ENCODE measurements at places on chromosomes 6 and 20.

GRCh38 chr20:37326666-37327065 lies 19.3 kb upstream of the SRC start:
- DNase-seq: no peak

DNA sequence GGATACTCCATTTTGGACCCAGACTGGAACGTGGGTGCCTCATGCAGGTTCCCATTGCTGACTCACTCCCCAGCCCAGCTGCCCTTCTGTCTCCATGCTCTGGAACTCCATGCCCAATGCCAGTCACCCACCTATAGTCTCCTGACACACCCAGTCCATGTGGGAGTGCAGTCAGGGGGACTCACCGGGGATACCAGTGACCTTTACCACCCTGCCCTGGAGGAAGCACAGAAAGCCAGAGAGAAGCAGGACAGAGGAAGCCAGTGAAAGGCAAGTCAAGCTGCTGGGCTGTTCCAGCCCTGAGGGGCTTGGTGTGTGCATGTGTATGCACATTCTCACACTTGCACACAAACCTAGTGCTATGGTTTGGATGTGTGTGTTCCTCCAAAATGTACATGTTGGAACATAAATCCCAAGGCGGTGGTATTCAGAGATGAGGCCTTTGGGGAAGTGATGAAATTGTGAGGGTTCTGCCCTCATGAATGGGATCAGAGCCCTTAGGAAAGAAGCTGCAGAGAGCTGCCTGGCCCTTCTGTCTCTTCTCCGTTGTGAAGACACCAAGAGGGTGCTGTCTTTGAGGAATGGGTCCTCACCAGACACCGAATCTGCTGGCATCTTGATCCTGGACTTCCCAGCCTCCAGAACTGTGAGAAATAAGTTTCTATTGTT lies 121.4 kb upstream of the MAFB start:
- no peak for DNase-seq

- DNase-seq: no peak
These were observed 81.6 kb downstream of the GMPR start for GRCh38 chr6:16319813-16320532.

- DNase-seq: peak; percentile 10
These were observed 35.4 kb upstream of the RCAN2 start for GRCh38 chr6:46526607-46527006.

DNA sequence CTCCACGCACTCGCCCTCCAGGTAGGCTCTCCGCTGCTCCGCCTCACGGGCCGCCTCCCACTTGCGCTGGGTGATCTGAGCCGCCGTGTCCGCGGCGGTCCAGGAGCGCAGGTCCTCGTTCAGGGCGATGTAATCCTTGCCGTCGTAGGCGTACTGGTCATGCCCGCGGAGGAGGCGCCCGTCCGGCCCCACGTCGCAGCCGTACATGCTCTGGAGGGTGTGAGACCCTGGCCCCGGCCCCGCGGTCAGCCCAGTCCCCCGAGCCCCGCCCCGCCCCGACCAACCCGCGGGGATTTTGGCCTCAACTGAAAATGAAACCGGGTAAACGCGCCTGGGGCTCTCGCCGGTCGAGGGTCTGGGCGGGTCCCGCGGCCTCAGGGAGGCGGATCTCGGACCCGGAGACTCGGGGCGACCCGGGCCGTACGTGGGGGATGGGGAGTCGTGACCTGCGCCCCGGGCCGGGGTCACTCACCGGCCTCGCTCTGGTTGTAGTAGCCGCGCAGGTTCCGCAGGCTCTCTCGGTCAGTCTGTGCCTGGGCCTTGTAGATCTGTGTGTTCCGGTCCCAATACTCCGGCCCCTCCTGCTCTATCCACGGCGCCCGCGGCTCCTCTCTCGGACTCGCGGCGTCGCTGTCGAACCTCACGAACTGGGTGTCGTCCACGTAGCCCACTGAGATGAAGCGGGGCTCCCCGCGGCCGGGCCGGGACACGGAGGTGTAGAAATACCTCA lies 598 bp downstream of the HLA-B start:
- DNase-seq: no peak

GRCh38 chr20:8627340-8628004 lies 441.4 kb upstream of the PLCB4 start:
- no peak for DNase-seq

DNA sequence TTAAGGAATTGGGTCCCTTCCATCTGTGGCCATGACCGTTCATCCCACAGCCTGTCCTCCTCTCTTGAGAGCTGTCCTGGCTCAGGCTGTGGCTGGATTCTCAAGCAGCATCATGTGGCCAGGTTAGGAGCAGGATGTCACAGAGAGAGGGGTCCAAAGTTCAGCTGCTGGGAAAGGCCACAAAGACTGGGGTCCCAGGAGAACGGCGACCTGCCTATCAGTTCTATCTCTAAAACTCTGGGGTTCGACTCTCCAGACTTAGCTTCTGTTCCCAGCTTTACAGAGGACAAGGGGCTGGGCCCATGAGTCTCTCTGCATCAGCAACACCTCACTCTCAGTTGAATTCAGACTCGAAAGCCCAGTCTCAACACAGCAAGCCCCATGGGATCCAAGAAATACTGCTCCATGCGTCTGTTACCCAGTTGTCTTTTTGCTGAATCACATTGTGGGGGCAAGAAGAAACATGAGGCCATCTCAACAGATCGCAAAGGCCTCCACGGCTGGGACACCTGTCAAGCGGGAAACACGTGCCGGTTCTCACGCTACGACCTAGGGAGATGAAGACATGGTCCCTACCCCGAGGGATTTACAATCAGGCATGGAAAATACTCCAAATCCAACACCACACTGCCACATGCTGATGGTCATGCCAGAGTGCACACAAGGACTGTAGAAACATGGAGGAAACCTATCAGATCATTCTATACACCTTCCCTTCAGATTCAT lies 95.4 kb downstream of the SLC22A23 start:
- DNase-seq: no peak

DNA sequence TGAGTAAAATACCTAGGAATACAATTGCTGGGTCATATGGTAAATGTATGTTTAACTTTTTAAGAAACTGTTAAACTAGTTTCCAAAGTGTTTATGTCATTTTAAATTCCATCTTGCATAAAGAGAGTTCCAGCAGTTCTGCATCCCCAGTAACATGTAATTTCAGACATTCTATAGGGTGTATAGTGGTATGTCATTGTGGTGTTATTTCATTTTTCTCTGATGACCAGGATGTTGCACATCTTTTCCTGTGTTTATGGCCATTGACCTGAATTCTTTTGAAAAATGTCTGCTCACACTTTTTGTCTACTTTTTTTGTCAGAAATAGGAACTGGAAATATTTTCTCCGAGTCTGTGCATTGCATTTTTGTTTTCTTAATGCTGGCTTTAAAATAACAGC lies 128.9 kb downstream of the TMEM200A start:
- DNase-seq: no peak

DNA sequence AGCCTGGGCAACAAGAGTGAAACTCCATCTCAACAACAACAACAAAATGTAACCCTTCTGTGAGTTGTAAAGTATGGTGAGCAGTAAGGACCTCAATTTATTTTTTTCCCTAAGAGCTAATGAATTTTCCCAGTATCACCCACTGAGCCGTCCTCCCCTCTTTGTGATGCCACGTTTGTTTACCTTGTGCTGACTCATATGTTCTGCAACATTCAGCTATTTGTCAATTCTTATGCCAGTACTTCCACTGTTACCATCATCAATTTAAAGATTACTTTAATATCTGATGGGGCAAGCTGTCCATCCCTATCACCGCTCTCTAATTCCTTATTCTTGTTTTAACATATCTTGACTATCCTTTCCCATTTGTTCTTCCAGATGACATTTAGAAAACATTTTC lies 37.5 kb downstream of the MAK start:
- no peak for DNase-seq

- no peak for DNase-seq
These were observed 21.6 kb upstream of the TULP4 start for GRCh38 chr6:158290659-158291058.

GRCh38 chr6:68343901-68344300 lies 291.2 kb upstream of the ADGRB3 start:
- peak; percentile 73 for DNase-seq

GRCh38 chr6:56758120-56758519 lies 115.4 kb upstream of the DST start:
- no peak for DNase-seq

- no peak for DNase-seq
These were observed 16.3 kb upstream of the SLCO4A1 start for GRCh38 chr20:62625921-62626547.

DNA sequence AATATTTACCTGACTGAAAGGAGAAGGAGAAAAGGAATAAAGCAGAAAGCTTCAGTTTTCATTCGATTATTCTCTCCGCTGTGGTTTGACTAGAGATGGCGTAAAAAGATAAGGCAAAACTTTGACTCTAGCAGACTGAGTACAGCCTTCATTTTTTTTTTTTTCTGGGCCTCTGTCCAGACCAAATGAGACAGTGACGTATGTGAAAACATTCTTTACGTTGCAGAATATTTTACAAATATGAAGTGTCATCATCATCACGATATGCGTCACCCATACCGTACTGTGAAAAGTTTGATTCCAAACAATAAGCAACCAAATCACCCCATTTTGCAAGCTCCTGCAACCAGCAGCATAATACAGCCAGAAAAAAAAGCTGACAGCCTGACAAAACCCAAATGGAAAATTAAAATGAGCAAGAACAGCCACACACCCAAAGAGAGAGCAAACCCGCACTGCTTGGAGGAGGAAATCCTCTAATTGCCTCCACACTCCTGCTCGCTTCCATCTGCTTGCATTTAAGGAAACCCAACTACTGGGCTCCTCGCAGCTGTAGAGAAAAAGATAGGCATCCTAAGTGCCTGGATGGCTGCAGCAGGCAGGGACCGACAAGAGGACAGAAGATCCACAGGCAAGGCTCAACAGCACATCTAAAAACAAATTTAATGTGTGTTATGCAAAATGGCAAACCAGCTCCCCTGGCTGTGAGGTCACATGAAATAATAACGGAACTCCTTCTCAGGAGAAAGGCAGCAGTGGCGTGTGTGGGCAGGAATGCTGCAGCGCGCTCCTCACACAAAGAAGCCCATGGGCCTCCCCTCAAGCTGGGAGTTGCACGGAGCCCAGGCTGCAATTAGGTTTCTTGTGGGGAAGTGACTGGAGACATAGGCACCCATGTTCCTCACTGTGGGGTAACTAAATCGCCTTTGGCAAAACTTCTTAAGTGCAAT lies 113.1 kb downstream of the FYN start:
- no peak for DNase-seq

- no peak for DNase-seq
These were observed 25.2 kb downstream of the RIOK1 start for GRCh38 chr6:7414811-7415210.

Measured in NCI-H345 (cell line).